Aorta (tissue), 5 donors: ENCODE measurements at places on chromosomes 4 and X. TPM values are rescaled to one million over a fixed set of nuclear protein-coding genes. Genes with fewer than 3 reads are reported as not detected.
A peak's percentile ranks its signal among the peaks of the same experiment; 100 is the strongest.

DNA sequence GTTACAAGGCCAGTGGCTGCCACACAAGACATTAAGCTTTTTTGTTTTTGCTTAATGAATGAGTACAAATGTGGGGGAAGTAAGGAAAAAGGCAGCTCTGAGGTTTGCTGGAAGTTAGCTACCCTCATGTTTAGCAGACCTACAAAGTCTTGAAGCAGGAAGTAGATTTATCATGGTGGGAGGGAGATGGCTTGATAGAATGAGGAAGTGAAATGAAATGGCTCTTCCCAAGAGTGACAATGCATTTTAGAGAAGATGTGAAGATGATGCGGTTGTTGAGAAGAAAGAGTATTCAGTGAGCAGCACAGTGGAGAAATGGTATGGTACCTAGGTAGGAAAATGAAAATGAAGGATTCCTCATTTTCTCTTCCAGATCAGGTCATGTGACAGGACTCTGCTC is 108.0 kb downstream of the SLIT2 start:
- no peak for DNase-seq

DNA sequence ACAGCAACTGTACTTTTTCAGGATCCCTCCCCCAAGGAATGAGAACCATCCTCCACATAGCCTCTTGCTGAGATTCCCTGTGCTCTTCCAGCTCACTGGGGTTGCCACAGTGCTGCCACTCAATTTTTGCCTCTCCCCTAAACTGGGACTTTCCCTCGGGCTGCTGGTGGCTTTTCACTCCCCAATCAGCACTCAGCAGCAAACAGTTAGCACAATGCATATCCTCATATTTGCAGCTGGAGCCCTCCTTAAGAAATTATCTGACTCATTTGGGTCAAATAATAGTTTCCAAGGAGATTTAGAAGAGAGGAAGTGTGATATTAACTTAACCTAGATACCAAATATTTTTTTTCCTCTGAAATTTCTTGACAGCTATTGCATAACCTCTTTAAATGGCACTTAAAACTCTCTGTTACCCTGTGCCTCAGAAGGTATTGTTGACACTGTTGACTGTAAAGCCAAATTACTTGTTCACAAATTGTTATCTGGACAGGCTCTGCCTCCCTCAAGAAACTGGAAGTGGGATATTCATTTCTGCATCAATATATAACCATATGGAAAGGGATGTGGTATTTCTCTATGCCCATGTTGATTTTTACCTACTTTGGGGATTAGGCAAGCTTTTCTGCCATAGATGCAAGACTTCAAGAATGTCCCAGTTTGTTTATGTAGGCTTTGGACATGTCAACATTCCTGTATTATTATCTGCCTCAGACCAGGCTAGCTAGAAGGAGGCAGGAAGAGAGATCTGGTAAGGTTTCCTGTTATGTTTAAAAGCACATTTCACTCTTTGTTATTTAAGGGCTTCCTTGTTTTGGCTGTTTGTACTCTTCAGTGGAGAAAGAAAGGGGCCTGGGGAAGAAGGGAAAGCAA is 58.0 kb downstream of the SEPTIN11 start:
- peak; percentile 67 for DNase-seq

DNA sequence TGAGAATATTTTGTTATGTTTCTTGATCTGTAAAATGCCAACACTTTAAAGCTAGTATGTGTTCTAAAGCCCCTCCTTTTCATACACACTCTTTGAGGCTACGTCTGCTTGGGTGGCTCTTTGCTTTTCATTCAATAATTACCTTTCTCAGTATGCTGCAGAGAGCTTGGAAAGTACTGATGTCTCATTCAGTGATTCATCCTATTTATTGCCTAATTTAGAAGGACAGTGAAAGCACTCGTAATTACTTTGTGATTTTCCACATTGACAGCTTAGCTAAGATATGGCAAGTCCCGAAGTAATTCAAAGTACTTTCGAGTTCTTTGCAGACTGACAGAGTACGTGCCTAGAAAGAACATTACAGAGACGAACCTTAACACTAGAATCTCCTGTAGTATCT is 57.2 kb downstream of the BMP15 start:
- DNase-seq: no peak

DNA sequence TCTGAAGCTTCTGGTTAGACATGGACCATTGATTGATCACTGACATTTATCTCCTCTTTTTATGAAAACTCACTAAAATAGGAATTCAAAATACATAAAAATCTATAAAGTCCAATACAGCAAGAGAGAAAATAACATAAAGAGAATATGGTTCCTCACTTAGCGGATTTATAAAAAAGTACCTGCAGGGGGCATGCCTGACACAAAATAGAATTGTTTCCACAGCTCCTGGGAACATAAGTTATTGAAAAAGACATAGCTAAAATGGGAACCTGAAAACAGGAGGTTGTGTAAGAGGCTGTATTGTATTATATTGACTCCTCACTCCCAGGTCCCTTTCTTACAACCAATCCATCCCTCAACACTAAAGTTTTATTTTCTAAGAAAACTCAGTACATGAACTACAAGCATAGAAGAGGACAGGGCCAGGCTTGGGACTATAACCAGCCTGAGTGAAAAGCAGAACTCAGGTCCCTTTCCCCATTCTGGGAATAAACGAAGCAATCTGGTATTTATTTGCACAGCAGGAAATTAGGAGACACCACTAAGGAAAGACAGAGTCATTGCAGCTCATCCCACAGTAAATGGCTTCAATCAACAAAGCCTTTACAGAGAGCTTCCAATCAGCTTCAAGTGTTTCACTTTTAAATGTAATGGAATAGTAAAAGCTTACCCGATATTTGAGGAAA is 121.1 kb upstream of the NDST4 start:
- DNase-seq: no peak

GRCh38 chr4:40957281-40957680 is 207.5 kb downstream of the NSUN7 start:
- DNase-seq: no peak

DNA sequence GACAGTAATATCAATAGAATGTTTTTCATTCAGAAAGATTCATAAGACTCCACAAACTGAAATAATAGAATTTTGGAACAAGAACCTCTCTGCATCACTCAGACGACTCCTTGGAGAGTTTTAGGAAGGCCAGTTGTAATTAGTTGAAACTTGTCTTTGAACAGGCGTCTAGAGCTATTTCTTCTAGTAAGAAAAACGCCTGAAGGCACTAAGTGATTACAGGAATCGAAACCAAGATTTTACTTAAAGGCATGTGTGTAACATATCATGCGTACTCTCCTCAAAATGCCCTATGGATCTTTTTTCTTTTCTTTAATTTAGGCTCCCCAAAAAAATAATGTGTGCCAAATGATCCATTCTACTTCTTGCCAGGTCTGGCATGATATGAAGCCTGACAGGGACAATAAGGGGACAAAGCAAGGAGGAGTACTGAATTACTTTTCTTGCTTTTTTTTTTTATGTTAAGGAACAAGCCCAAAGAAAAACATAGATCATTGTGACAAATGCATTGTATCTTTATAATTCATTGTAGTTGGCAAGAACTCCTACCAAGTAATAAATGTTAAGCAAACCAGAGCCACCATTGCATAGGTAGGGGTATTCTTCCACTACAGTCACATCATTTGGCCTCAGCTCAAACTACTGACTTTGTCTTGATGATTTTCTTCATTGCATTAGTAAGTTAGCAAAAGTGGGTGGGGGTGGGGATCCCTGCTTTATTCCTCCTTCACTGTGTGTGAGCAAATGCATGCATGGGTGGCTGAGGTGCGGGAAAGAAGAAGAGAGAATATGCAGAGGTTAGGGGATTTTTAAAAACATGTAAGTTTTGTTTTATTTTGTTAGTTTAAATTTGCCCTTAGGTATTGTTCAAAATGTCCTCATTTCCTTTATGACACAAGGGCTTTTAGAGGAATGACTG is 79.9 kb upstream of the ATOH1 start:
- no peak for DNase-seq

- no peak for DNase-seq
Measured at GRCh38 chrX:148504506-148504905, 4.1 kb downstream of the AFF2 start.

- no peak for DNase-seq
Measured at GRCh38 chr4:88597970-88598660, 5.8 kb downstream of the HERC3 start.

GRCh38 chrX:113548308-113549015 is 707.8 kb upstream of the AMOT start:
- DNase-seq: no peak

GRCh38 chr4:2330091-2331042 is 68.5 kb upstream of the MXD4 start:
- peak; percentile 30 for DNase-seq

DNA sequence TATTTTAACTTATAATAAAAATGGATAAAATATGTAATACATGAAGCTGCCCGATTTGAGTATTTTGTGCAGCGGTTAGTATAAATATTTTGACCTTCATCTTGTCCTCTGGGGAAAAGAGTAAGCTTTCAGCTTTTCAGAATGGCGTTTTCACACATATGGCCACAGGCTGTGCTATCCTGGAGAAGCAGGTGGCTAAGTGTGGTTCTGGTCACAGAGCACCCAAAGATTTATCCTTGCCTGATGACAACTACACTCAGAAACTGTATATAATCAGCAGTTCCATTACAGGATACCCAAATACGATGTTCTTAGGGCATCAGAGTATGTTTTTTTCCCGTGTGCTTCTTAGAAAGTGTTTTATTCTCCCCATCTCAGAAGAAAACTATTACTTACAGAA is 42.3 kb upstream of the ANK2 start:
- no peak for DNase-seq

DNA sequence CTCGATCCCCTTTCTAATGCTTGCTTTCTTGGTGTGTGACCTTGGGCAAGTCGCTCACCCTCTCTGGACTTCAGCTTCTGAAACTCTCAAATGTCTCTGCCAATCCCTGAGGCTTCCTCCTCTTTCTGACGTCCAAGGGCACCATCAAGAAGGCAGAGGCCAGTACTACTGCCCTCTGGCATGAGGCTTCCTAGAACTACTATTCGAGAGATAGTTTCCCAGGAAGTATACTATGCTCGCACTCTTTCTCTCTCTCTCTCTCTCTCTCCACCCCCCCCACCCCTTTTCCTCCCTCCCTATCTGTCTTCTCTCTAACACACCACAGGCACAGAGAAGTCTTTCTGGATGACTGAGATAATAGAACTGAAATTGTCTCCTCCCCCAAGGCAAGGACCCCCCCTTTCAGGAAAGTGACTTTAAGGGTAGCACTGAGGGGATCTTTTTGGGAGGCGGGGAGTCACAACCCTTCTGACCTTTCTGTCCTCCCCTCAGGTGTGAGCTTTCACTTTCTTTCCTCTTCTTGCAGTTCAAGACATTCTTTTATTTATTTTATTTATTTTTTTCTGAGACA is 20.0 kb upstream of the BCOR start:
- DNase-seq: no peak

GRCh38 chr4:184282895-184283654 is 65.4 kb upstream of the ENPP6 start:
- no peak for DNase-seq

DNA sequence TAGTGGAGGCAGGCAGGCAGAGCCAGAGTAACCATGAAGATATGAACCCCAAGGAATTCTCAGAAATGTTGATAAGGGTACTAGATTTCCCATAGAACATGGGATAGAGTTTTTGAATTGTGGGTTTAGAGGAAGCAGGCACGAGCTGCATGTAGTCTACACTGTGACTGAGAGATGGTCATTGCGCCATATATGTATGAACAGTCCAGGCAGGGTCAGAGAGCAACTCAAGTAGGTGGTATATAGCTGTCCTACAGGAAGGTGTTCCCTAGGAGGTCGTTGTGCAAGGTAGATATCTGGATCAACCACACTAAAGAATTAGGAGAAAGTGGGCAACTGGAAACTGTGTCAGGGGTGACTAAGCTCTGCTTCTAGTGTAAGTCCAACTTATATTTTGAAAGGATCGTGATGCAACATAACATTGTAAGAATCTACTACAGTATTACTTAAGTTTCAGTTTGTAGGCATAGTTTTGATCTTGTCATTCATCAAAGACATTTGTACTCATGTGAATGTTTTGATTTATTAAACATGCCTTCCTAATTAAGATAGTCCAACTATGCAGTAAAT is 94.6 kb downstream of the HPGD start:
- DNase-seq: no peak

DNA sequence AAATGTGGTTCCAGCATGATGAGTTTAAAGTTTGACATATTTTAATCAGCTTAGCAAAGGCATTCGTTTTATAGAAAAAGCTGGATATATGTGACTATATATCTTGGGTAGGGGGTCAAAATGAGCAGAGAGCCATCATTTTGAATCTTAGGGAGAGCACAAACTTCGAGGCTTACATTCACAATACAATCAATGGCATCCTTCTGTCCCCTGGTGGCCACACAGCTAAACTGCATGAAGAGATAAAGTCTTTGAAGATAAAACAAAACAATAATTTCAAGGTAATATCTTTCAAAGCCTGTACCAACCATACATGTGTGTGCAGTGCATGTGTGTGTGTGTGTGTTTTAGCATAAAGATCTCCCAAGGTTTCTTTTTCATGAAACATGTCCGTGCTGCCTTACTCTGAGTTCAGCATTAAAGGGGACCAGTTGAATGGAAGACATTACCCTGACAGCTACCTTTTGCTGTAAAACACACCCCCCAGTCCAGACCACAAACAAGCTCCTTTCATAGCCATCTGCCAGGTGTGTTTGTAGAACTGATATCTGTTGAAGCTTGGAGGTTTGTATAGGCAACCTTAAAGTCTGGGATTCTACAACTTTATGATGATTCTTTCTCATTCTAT is 22.0 kb downstream of the DYNLT3 start:
- DNase-seq: no peak

DNA sequence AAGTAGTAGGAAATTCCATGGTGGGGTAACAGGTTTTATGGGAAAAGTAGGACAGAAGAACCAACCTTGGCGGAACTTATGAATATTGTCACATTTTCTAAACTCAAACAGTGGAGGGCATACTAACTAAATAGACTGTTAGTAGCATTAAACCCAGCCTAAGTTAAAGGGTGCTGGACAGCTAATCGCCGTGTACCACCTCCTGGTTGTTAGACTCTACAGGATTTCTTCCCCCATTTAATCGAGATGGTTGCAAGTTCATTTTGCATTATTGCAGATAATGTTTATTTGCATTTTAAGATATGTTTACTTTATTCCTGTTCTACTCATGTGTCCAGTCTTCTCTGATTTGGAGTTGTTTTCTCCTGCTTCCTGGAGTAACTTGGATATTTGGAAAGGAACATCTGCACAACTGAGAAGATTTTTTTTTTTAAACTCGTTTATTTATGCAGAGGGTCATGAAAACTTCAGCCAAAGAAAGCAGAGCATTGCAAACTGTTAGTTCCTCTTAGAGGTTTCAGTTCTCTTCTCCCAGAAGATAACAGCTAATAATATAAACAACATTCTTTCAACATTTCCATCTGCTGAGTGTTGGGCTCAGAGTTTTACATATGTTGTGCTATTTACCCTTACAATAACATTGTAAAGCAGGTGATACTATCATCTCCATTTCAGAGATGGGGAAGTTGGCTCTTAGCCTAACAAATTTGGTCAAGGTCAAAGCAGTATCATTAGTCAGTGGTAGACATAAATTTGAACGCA is 51.5 kb upstream of the TBC1D9 start:
- no peak for DNase-seq

Gene MSX1
- total RNA-seq: 14.5 TPM

Gene HERC5
- total RNA-seq: 9.8 TPM

Gene COX7B2
- not detected for total RNA-seq

Gene SLC4A4
- total RNA-seq: 6.2 TPM

Gene ZNF630
- 7.7 TPM for total RNA-seq

Gene PSMD10
- total RNA-seq: 24.5 TPM

Gene DDIT4L
- total RNA-seq: 7.0 TPM

Gene ADH4
- total RNA-seq: not detected
